ENCODE measurements at places on chromosomes 7 and 10. TPM values are rescaled to one million over a fixed set of nuclear protein-coding genes. Genes with fewer than 3 reads are reported as not detected.
A peak's percentile ranks its signal among the peaks of the same experiment; 100 is the strongest.

GRCh38 chr7:52135403-52135802 is 818.8 kb upstream of the COBL start:
- DNase-seq = no peak
- no peak overlapping the region for H3K27ac ChIP-seq
- H3K4me1 ChIP-seq = no peaks in the 10 kb centered on the region
- no peaks in the 10 kb centered on the region for H3K36me3 ChIP-seq
- H3K27me3 ChIP-seq = no peaks in the 10 kb centered on the region

DNA sequence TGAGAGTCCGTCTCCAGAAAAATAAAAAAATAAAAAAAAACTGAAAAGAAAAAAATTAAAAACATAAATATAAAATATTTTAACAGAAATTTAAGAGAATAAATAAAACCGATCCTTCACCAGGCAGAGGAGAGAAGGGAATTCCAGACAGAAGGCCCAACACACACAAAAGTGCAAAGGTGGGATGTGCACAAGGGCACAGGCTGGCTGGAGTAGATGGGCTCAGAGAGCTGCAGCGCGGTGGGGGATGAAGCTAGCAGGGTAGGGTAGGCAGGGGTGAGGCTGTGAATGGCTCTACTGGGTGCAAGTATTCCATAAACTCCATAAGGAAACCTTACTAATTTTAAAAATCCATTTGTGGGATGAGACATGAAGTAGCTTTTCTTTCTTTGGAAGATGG is 15.7 kb upstream of the ARPC1A start:
- no peak overlapping the region for H3K27ac ChIP-seq
- H3K4me3 ChIP-seq = no peak overlapping the region
- peaks cover 21% of the 10 kb centered on the region for H3K4me1 ChIP-seq
- H3K27me3 ChIP-seq = peaks cover 21% of the 10 kb centered on the region
- H3K36me3 ChIP-seq = no peaks in the 10 kb centered on the region

GRCh38 chr10:111967547-111967946 is 216.0 kb downstream of the GPAM start:
- no peak overlapping the region for H3K27ac ChIP-seq
- DNase-seq = no peak
- no peak overlapping the region for H3K4me3 ChIP-seq
- H3K36me3 ChIP-seq = no peaks in the 10 kb centered on the region
- no peaks in the 10 kb centered on the region for H3K4me1 ChIP-seq

DNA sequence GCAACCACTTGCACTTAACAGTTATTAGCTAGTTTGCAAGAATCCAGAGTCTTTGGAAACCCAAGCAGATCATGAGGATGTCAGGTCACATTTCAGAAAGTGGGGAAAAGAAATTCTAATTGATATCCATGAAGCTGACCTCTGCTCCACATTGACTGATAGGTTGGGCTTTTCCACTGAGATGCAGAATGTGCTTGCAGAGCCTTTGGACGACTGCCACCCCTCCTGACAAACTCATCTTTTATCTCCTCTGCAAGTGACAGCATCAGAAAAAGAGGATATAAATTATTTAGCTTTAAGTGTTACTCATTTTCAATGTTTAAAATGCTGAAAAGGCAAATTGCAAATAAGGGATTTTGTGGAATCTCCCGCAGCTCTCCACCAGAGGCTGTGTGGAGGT is 75.3 kb downstream of the C10orf90 start:
- no peaks in the 10 kb centered on the region for H3K4me1 ChIP-seq
- H3K27me3 ChIP-seq = no peaks in the 10 kb centered on the region
- no peaks in the 10 kb centered on the region for H3K36me3 ChIP-seq
- H3K27ac ChIP-seq = no peak overlapping the region
- no peak overlapping the region for H3K4me3 ChIP-seq
- DNase-seq = no peak

- H3K27me3 ChIP-seq = no peaks in the 10 kb centered on the region
- peak overlapping the region; percentile 80 for H3K27ac ChIP-seq
- DNase-seq = no peak
- H3K4me3 ChIP-seq = peak overlapping the region; percentile 49
- H3K36me3 ChIP-seq = peaks cover 49% of the 10 kb centered on the region
Measured at GRCh38 chr10:16788125-16788524, 29.1 kb downstream of the RSU1 start.

The CALHM3 gene
- not detected for total RNA-seq

The VAX1 gene
- total RNA-seq = not detected

GRCh38 chr7:79132844-79133451 is 320.5 kb downstream of the MAGI2 start:
- no peak overlapping the region for H3K4me3 ChIP-seq
- no peaks in the 10 kb centered on the region for H3K36me3 ChIP-seq
- DNase-seq = no peak

DNA sequence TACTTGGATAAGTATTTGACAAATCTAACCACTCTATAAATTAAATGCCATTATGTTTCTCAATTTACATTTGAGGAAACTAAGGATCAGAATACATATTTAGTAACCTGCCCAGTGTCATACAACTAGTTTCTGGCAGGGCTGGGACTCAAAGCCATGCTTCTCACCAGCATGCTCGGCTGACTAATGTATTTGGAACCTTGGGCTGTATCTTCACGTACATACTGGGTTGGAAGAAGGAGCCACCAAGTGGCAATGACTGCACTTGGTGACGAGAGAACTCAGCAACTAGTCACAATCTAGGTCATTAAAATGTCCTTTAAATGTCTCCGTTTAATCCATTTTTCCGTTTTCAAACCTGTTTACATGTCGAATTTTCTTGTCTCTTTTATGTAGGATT is 42.9 kb downstream of the CHRM2 start:
- H3K27me3 ChIP-seq = no peaks in the 10 kb centered on the region
- no peak for DNase-seq
- H3K4me1 ChIP-seq = no peaks in the 10 kb centered on the region

DNA sequence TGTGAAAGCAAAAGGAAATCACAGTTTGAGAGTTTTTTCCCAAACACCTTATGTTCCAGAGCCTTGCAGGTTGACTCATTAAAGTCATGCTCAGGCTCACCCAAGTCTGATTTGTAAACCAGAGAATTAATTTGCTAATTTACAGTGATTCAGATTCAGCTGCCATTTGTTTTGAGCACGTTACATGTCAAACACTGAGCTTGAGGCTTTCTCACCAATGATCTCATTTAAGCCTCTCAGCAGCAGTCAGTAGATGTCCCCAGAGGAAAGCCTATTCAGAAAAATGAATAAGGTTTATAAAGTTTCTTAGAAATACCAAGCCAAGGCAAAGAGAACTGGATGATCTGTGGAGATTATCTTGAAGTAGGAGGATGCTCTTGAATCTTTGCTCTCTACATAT is 420.4 kb downstream of the HTR7 start:
- H3K4me3 ChIP-seq = no peak overlapping the region
- H3K27me3 ChIP-seq = no peaks in the 10 kb centered on the region
- no peak for DNase-seq
- no peaks in the 10 kb centered on the region for H3K36me3 ChIP-seq
- H3K4me1 ChIP-seq = no peaks in the 10 kb centered on the region
- H3K27ac ChIP-seq = no peak overlapping the region

DNA sequence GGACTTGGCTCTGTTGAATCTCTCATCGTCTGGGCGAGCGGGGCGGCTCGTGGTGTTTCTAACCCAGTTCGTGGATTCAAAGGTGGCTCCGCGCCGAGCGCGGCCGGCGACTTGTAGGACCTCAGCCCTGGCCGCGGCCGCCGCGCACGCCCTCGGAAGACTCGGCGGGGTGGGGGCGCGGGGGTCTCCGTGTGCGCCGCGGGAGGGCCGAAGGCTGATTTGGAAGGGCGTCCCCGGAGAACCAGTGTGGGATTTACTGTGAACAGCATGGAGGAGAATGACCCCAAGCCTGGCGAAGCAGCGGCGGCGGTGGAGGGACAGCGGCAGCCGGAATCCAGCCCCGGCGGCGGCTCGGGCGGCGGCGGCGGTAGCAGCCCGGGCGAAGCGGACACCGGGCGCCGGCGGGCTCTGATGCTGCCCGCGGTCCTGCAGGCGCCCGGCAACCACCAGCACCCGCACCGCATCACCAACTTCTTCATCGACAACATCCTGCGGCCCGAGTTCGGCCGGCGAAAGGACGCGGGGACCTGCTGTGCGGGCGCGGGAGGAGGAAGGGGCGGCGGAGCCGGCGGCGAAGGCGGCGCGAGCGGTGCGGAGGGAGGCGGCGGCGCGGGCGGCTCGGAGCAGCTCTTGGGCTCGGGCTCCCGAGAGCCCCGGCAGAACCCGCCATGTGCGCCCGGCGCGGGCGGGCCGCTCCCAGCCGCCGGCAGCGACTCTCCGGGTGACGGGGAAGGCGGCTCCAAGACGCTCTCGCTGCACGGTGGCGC is at the start of gene EN2:
TSS of gene EN2 (plus strand) at position 19 of the 767 bp plus-strand sequence. CDS start at position 268, 249 bp downstream.
- peak within 1 kb of the TSS; percentile 5 for H3K4me3 ChIP-seq
- peaks cover 69% of the 10 kb centered on the region for H3K27me3 ChIP-seq
- peaks cover 4% of the 10 kb centered on the region for H3K4me1 ChIP-seq
- no peak for DNase-seq
- no peaks in the 10 kb centered on the region for H3K36me3 ChIP-seq
- peak within 1 kb of the TSS; percentile 70 for H3K27ac ChIP-seq

- DNase-seq = no peak
- peaks cover 9% of the 10 kb centered on the region for H3K27me3 ChIP-seq
- H3K4me1 ChIP-seq = no peaks in the 10 kb centered on the region
- H3K36me3 ChIP-seq = no peaks in the 10 kb centered on the region
- no peak overlapping the region for H3K4me3 ChIP-seq
Measured at GRCh38 chr10:548238-548901, 141.1 kb downstream of the DIP2C start.

- no peaks in the 10 kb centered on the region for H3K4me1 ChIP-seq
- no peak for DNase-seq
- no peak overlapping the region for H3K4me3 ChIP-seq
Measured at GRCh38 chr7:83465643-83466042, 183.3 kb downstream of the SEMA3E start.

DNA sequence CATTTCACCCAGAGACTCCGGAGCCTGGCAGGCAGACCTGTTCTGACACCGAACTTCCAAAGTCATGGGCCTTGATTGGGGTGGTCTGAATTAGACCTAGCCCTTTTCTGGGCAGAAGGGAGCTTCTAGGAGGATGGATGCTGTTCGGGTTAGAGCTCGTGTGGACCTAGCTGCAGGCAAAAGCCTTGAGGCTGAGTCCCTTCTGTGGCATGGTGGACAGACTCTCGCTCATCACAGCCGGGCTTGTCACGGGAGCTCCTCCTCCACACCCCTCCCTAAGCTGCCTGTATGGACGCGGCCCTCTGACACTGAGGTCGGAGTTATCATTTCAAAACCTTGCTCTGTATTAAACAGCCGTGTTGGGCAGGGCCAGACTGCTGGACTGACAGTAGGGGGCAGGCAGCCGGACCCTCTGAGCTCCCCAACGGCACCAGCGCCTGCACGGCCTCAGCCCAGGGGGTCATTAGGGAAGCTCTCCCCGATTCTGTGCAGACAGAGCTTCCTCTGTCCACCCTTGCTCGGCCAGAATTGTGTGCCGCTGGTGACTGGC is 2.2 kb downstream of the IRF5 start:
- H3K27ac ChIP-seq = peak overlapping the region; percentile 58
- H3K4me3 ChIP-seq = peak overlapping the region; percentile 30
- H3K27me3 ChIP-seq = peaks cover 16% of the 10 kb centered on the region
- H3K4me1 ChIP-seq = peaks cover 38% of the 10 kb centered on the region

DNA sequence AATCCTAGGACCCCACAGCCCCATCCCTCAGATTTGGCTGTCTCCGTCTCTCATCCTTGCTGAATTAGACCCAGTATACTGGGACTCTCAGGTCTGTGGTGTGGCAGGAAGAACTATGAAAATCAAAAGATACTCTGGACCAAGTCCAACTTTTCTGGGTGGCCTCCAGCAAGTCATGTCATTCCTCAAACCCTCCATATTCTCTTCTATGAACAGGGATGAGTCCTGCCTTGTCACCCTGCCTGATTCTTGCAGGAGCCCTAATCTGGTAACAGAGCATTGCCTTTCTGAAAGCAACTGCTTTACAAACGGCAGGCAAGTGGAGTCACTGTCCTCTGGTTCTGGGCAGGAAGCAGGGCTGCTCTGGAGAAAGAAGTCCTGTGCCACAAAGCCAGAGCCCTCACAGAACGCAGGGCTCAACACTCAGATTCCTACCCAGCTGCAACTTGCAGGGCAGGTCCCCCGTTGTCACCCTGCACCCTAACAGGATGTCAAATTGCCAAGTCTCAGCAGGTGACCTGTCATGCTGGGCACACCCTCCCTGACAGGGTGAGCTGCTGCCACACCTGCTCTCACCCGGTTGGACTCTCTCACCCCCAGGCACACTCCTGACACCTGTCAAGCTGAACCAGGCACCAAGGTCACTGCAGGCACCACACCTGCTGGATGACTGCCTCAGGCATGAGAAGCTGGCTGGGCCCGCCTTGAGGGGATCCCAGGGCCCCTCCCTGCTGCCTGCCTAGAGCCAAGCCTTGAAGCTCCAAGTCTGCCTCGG is 227.7 kb downstream of the KCNMA1 start:
- DNase-seq = no peak
- H3K27ac ChIP-seq = no peak overlapping the region
- no peaks in the 10 kb centered on the region for H3K27me3 ChIP-seq
- H3K4me1 ChIP-seq = no peaks in the 10 kb centered on the region

GRCh38 chr7:88293866-88294265 is 12.8 kb downstream of the STEAP4 start:
- no peaks in the 10 kb centered on the region for H3K4me1 ChIP-seq
- no peak for DNase-seq
- no peaks in the 10 kb centered on the region for H3K36me3 ChIP-seq
- no peaks in the 10 kb centered on the region for H3K27me3 ChIP-seq

DNA sequence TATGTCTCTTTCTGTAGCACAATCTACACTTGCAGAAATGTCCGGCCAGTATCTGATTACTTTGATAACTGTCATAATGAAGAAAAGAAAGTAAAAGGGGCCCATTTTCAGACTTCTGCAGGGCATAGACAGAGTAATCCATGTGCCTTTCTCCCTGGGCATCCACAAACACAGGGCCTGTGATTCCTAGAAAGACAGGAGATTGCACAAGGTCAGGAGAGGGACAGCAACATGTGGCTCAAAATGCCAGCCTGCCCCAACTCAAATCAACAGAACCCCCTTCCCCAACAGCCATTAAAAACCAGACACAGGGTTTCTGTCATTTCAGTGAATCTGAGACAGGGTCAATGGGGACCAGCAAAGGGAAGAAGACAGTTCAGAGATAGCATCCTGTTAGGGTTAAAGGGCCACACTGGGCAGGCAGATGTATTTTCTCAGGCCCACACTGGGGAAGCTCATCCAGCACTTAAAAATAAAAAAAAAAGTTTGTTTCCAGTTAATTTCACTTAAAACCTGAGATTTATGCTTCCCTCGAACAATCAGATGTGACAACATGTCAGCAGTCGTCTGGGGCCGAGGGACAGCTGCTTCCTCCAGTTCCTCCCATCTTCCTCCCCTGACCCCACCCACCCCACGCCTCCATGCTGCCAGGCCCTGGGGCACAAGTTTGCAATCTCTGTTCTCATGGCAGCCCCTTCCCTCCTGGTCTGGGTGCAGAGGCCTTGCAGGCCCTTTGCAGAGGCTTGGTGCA is 30.7 kb upstream of the ACSL5 start:
- H3K27me3 ChIP-seq = peaks cover 2% of the 10 kb centered on the region
- no peak overlapping the region for H3K27ac ChIP-seq
- H3K4me3 ChIP-seq = no peak overlapping the region

DNA sequence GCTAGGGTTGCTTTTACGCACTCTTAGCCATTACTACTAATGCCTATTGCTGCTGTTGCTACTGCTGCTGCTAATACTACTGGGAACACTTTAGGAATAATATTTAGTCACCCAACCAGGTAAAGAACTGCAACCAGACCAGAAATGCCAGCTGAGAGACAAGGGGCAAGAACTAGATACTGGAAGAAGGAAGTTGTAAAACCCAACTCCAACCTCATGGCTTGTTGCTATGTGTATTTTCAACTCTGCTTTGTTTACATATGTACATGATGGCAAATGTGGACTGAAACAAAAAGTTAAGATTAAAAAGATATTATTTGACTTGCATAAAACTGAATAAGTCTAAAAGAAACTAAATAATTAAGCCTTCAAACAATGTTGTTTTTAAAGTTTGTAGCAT is 177.7 kb downstream of the GNAT3 start:
- H3K4me3 ChIP-seq = no peak overlapping the region
- no peaks in the 10 kb centered on the region for H3K27me3 ChIP-seq
- no peaks in the 10 kb centered on the region for H3K4me1 ChIP-seq
- DNase-seq = no peak

The TFR2 gene
- 15.0 TPM for total RNA-seq
